ENCODE measurements at places on chromosomes 11 and 22. TPM values are rescaled to one million over a fixed set of nuclear protein-coding genes. Genes with fewer than 3 reads are reported as not detected.

Gene E2F8
- 0.92 TPM for total RNA-seq

Gene HIKESHI
- total RNA-seq, result 36.7 TPM

Gene USH1C
- 1.4 TPM for total RNA-seq

Gene CLCF1
- 12.6 TPM for total RNA-seq

Gene EMSY
- total RNA-seq, result 20.2 TPM

Gene CHRM1
- total RNA-seq, result not detected

Gene KAT5
- total RNA-seq, result 28.2 TPM

Gene DLG2
- total RNA-seq, result 5.1 TPM

Gene SLC29A2
- total RNA-seq, result 5.7 TPM

Gene PHF5A
- total RNA-seq, result 54.6 TPM

Gene TRIM48
- not detected for total RNA-seq

Gene CASTOR1
- 17.2 TPM for total RNA-seq

Gene OAF
- 15.5 TPM for total RNA-seq

Gene OR5P2
- total RNA-seq, result 0.26 TPM

Gene OR56A1
- 0.03 TPM for total RNA-seq

Gene MPZL2
- 1.0 TPM for total RNA-seq

Gene FERMT3
- 6.2 TPM for total RNA-seq

Gene OR8G5
- total RNA-seq, result 0.18 TPM

Gene IGSF22
- 0.74 TPM for total RNA-seq

Gene OPCML
- total RNA-seq, result 4.1 TPM

Gene CASP1
- not detected for total RNA-seq

Gene FAR1
- total RNA-seq, result 77.8 TPM

Gene GALNT18
- 87.6 TPM for total RNA-seq

Gene MMP1
- not detected for total RNA-seq

Gene CCDC15
- total RNA-seq, result 2.4 TPM

Gene NCF4
- not detected for total RNA-seq

Gene PKP3
- 0.49 TPM for total RNA-seq

Gene QSER1
- total RNA-seq, result 57.4 TPM

Gene ALKBH8
- 8.4 TPM for total RNA-seq

Gene OR11H1
- not detected for total RNA-seq

Gene DDI1
- not detected for total RNA-seq

Gene DKK3
- total RNA-seq, result 8.4 TPM

Gene PIWIL4
- 0.54 TPM for total RNA-seq

Gene PARVG
- total RNA-seq, result 0.90 TPM

Gene SOX6
- 21.0 TPM for total RNA-seq

Gene THY1
- 526 TPM for total RNA-seq

Gene UPB1
- total RNA-seq, result 0.13 TPM

Gene TEX54
- not detected for total RNA-seq

Gene UPK3A
- not detected for total RNA-seq

Gene ADORA2A
- total RNA-seq, result 18.5 TPM

Gene CENPM
- total RNA-seq, result 5.2 TPM

Gene PRMT3
- total RNA-seq, result 5.4 TPM
